ENCODE measurements at places on chromosomes 4 and X.

GRCh38 chr4:22478426-22478825, 37.4 kb downstream of the ADGRA3 start:
- DNase-seq = no peak

DNA sequence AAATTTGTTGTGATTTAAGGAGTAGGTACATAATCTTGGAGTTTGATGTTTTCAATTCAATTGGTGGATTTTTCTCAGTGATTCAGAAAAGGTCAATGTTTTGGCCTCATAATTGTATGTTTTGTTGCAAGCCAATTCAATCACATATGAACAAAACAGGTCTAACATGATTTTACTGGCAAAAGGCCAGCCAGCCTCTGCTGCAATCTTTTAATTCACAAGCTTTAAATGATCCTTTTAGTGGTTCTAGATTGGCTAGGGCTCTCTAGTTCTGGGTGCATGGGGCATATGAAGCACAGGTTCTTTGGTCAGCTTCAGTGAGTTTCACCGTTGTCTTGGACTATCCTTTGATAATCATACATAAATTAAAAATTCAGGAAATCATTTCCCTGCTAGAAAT, 19.2 kb upstream of the SLC6A14 start:
- no peak for DNase-seq

- no peak for DNase-seq
Observed at GRCh38 chr4:56958111-56958517, 19.3 kb downstream of the NOA1 start.

DNA sequence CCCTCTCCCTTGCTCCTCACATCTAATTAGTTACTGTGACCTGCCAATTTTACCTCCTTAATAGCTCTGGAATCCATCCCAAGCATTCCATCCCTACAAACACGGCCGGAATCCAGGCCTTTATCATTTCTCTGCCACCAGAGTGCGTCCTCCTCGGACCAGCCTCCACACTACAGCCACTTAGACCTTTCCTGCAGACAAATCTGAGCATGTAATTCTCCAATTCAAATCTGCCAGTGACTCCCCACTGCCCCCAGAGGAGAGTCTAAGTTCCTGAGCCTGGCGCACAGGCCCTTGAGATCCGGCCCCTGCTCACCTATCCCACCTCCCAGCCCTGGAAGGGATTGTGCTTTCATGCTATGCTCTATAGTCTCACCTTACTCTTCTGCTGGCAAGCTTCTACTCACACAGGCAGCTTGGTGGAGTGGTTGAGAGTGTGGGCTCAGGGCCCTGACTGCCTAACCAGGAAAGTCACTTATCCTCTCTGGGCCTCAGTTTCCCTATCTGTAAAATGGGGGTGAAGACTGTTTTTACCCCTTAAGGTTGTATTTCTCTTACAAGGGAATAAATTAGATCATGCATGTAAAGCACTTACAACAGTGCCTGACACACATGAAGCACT, 31.2 kb downstream of the PJA1 start:
- no peak for DNase-seq

- DNase-seq = no peak
Observed at GRCh38 chrX:115894087-115894486, 276.5 kb upstream of the AGTR2 start.

GRCh38 chr4:153257151-153257620, 52.9 kb downstream of the TRIM2 start:
- DNase-seq = no peak

DNA sequence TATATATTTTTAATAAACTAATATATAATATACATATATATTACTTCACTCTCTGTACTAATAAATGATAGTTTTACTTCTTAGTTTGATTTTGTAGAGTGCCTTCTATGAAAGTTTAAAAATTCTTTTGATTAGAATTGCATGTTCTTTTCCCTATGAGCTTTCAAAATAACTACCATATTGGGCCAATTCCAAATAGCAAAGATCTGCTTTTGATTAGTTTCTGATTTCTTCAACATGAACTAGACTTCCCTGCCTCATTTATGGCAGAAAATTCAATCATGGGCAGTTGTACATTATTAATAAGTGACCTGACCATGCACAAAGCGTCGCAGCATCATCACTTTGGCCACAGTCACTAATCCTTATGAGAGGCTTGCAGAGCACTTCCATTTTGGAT, 48.9 kb upstream of the TEX13A start:
- DNase-seq = no peak

- no peak for DNase-seq
Observed at GRCh38 chr4:4808086-4808485, 51.4 kb upstream of the MSX1 start.

- no peak for DNase-seq
Observed at GRCh38 chr4:131093303-131093702, 1997.4 kb downstream of the C4orf33 start.

- no peak for DNase-seq
Observed at GRCh38 chr4:3340700-3341083, 47.9 kb downstream of the RGS12 start.

- DNase-seq = no peak
Observed at GRCh38 chr4:29153642-29154041, 1566.5 kb upstream of the PCDH7 start.

- DNase-seq = no peak
Observed at GRCh38 chrX:115266300-115266699, 23.2 kb upstream of the LUZP4 start.

- no peak for DNase-seq
Observed at GRCh38 chr4:184514121-184514988, 40.0 kb upstream of the IRF2 start.

DNA sequence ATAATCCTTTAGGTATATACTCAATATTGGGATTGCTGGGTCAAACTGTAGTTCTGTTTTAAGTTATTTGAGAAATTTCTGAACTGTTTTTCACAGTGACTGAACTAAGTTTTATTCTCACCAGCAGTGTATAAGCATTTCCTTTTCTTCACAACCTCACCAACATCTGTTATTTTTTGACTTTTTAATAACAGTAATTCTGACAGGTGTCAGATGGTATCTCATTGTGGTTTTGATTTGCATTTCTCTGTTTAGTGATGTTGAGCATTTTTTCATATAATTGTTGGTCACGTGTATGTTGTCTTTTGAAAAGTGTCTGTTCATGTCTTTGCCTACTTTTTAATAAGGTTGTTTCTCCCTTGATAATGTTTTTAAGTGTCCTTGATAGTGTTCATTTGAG, 112.6 kb downstream of the LINC00632 start:
- no peak for DNase-seq

- DNase-seq = no peak
Observed at GRCh38 chr4:175127314-175127713, 209.2 kb downstream of the ADAM29 start.

DNA sequence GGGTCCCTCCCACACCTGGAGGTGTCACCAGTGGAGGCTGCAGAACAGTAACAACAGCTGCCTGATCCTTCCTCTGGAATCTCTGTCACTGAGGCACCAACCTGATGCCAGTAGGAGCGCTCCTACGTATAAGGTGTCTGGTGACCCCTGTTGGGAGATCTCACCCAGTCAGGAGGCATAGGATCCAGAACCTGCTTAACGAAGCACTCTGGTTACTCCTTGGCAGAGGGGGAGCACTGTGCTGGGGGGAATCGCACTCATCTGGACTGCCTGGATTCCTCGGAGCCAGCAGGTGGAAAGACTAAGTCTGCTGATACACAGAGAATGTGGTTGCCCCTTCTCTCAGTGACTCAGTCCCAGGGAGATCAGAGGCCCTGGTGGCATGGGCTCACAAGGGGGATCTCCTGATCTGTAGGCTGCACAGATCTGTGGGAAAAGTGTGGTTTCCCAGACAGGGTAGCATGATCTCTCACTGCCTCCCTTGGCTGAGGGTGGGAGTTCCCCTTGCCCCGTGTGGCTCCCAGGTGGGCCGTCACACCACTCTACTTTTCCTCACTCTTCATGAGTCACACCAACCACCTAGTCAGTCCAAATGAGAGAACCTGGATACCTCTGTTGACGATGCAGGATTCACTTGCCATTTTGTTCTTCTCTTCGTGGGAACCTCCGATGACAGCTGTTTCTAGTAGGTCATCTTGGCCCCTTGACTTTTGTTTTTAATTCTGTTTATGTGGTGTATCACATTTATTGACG, 305.9 kb downstream of the IDS start:
- DNase-seq = no peak

DNA sequence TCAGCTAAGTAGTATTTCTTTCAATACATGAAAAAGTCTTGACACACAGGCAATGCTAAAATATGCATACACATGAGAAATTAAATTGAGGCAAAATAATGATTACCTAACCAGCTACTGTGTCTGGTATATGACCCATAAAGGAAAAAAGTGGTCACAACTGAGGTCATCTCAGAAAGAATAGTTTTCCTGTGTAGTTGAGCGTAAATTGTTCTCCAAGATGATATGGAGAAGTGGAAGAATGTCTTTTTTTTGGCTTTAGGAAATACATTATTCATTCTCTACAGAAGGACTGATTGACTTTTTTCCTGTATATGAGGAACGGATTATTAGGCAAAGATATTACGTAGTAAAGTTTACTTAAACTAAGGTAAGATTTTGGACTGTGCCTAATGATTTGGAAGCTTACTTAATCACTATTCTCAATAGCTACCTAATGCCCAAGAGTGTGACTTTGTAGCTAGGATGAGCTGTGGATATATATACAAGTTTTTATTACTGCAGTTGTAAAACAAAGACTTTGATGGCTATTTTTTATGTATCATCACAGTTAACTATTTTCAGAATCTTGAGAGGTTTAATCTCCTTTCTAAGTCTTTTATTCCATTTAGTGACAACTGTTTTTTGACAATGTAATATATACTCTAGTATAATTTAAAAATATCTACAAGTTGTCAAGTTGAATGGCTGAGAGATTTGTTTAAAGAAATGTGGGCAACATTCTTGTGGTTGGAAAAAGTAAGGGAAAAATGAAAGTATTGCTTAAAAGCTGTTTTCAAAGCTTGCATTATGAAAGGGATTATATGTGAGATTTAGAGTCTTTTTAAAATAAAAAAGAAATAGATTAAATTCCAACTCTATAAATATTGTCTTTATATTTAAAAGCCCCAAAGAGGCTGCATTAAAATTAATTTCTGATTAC, 100.2 kb downstream of the PDLIM5 start:
- DNase-seq = no peak

DNA sequence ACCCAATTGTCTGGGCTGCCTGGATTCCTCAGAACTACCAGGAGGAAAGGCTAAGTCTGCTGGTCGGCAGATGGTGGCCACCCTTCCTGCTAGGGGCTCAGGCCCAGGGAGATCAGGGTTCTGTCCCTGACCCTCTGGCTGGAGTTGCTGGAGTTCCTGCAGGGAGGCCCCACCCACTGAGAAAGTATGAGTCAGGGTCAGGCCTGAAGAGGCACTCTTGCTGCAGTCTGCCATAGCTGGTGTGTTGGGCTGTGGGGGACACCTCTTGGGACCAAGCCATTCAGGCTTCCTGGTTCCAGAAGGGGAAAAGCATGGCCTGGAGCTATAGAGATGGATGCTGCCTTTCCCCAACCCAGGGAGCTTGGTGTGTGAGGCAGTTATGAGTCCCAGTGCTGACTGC, 40.4 kb upstream of the PCDH18 start:
- no peak for DNase-seq

Measured in stimulated activated CD8-positive, alpha-beta memory T cell treated with anti-CD3 and anti-CD28 coated beads, Interleukin-7, amount 100 ng/mL, for 1 hour (primary cell).